ENCODE measurements at places on chromosomes 6 and 20.

DNA sequence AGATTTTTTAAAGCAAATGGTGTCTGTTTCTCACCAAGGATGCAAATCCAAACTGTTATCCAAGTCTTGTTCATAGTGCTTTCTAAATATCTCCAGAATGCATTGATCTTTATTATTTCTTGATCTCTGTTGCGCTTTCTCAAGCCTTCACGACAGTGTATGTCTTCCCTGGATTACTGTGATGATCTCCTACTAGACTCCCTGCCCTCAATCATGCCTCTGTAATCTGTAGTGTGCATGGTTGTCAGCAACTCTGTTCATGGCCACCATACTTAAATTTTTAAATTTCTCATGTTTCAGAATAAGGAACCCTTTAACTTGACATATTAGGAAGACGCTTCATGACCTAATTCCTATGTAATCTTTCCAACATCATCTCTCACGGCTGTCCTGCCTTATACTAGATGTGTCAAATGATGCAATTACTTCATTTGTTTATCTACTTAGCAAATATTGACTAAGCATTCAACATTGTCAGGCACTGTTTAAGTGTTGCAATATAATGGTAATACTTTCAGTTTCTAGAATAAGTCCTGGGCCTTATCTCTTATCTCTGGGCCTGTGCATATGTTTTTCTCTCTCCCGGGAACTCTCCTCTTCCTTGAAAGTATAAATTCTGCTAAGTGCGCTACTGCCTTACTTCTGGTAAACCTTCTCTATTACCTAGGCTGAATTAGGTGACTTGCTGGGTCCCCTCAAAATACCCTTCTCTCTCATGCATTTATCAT is 25.6 kb upstream of the AHI1 start:
- no peaks in the 10 kb centered on the region for H3K36me3 ChIP-seq
- DNase-seq = no peak
- no peaks in the 10 kb centered on the region for H3K27me3 ChIP-seq
- no peak overlapping the region for H3K27ac ChIP-seq
- no peak overlapping the region for H3K4me3 ChIP-seq

DNA sequence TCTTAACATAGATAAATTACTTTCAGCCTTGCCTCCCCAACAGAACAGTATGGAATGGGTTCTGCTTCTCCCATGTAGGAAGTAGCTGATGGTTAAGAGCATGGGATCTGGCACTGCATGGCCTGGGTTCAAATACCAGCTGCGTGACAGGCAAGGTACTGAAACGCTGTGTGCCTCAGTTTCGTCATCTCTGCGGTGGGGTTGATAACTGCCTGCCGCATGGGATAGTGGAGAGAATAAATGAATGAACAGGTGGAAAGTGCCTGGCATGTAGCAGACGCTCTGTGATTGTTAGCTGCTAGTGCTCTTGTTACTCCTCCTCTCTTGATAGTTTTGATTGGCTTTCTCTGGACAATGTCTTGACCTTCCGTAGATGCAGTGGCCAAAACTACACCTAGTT is 213.3 kb downstream of the ZDHHC14 start:
- H3K4me1 ChIP-seq = no peaks in the 10 kb centered on the region
- DNase-seq = no peak
- no peak overlapping the region for H3K27ac ChIP-seq
- H3K27me3 ChIP-seq = no peaks in the 10 kb centered on the region
- no peaks in the 10 kb centered on the region for H3K36me3 ChIP-seq

- no peak for DNase-seq
- H3K36me3 ChIP-seq = no peaks in the 10 kb centered on the region
Measured at GRCh38 chr6:163765335-163765734, 350.8 kb downstream of the QKI start.

DNA sequence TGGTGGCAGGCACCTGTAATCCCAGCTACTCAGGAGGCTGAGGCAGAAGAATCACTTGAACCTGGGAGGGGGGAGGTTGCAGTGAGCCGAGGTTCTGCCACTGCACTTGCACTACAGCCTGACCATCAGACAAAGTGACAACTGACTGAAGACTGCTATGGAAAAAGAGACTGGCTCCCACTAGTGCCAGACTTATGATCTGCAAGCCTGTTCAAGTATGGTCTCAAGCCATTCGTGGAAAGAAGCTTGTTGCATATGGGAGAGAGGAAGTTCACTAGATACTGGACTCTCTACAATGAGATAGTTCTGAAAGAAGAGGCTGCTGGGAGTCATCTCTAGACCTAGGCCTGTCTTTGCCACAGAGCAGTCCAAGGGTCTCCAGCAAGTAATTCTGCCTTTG is 26.7 kb downstream of the MDN1 start:
- H3K4me1 ChIP-seq = peaks cover 16% of the 10 kb centered on the region
- H3K4me3 ChIP-seq = no peak overlapping the region
- H3K27me3 ChIP-seq = no peaks in the 10 kb centered on the region
- H3K27ac ChIP-seq = no peak overlapping the region

DNA sequence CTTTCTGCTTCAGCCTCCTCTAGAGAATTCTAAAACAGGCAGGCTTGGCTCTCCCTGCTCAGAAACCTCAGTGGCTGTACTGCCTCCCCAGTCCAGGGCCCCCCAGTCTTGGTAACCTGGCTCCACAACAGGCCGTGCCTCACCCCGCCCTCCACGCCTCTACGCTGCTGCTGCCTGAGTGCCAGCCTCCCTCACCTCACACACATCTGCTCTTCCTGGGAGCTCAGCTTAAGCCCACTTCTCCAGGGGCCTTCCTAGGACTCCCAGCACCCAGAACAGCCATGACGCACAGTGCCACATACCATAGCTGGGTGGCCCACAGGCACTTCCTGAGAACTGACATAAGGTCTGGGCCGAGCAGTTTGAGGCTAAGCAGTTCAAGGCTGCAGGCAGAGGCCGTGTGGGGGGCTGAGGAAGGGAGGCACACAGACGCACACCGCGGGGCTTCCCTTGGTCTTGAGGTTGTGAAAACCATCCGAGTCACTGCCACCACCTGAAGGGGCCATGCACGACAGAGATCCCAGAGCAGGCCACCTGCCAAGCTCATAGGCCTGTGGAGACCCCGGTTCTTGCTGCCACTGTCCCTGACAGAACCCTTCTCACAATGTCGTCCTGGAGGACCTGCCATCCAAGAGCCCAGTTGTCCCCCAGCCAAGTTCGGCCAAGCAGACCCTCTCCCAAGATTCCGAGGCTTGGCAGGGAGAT is 42.6 kb downstream of the DSTN start:
- peak; percentile 7 for DNase-seq
- H3K4me1 ChIP-seq = peaks cover 40% of the 10 kb centered on the region
- no peaks in the 10 kb centered on the region for H3K27me3 ChIP-seq
- peak overlapping the region; percentile 60 for H3K27ac ChIP-seq
- no peaks in the 10 kb centered on the region for H3K36me3 ChIP-seq

DNA sequence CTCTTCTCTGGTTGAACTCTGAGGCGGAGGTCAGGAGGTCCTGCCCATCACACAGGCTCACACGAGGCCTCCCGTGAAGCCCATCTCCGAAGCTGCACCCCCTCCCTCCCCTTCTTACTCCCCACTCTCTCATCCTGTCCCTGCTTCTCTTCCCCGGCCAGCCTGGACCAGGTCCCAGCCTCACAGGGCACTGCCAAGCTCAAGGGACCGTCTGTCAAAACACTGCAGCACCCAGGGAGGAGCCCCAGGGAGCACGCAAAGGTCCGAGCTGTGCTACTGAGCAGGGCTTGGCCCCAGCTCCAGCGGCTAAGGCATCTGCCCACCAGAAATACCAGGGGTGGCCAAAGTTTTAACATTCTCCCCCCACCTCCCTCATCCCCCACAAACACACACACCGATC is 70.0 kb downstream of the PSMG4 start:
- no peak overlapping the region for H3K4me3 ChIP-seq
- no peak overlapping the region for H3K27ac ChIP-seq
- H3K36me3 ChIP-seq = no peaks in the 10 kb centered on the region
- DNase-seq = no peak
- H3K4me1 ChIP-seq = no peaks in the 10 kb centered on the region
- no peaks in the 10 kb centered on the region for H3K27me3 ChIP-seq

GRCh38 chr6:145758113-145758512 is 22.8 kb upstream of the EPM2A start:
- DNase-seq = no peak
- H3K4me3 ChIP-seq = no peak overlapping the region
- H3K27me3 ChIP-seq = no peaks in the 10 kb centered on the region
- no peaks in the 10 kb centered on the region for H3K4me1 ChIP-seq

- no peak for DNase-seq
- no peak overlapping the region for H3K4me3 ChIP-seq
- H3K27me3 ChIP-seq = no peaks in the 10 kb centered on the region
- H3K4me1 ChIP-seq = no peaks in the 10 kb centered on the region
Measured at GRCh38 chr6:49423817-49424216, 39.2 kb downstream of the MMUT start.

GRCh38 chr6:134720353-134721059 is 229.4 kb downstream of the ALDH8A1 start:
- no peak for DNase-seq
- H3K36me3 ChIP-seq = no peaks in the 10 kb centered on the region
- H3K27me3 ChIP-seq = no peaks in the 10 kb centered on the region
- H3K4me3 ChIP-seq = no peak overlapping the region
- H3K4me1 ChIP-seq = no peaks in the 10 kb centered on the region

DNA sequence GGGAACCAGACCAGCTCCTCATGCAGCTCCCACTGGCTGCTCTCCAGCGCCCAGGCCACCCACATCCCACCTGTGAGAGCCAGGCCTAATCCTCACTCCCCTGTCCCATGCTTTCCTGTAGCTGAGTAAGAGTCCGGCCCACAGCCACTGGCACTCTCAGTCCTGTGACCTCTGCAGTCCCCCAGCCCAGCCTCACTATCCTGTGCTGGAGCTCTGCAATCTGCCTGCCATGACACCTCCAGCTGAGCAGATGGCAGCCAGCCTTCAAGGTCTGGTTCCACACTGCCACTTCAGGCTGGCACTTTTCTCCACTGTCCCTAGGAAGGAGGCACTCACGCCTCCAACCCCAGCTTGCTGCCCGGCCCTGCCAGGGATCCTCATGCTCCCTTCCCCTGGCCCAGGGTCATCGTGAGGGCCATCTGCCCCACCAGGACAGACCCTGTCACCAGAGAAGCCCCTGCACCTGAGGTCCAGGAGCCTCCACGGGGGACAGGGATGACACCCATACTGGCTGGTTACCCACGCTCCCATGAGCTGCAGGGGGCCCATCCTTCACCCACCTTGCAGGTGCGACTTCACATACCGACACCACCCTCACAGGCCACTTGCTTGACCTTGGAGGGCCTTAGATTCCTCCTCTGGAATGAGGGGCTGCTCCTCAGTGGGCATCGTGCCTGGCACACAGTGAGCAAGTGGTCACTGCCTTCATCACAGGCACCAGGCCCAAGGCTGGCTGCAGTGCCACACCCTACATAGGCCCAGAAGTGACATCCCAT is 100.1 kb downstream of the ASXL1 start:
- no peaks in the 10 kb centered on the region for H3K4me1 ChIP-seq
- H3K36me3 ChIP-seq = no peaks in the 10 kb centered on the region
- H3K4me3 ChIP-seq = no peak overlapping the region
- no peak for DNase-seq
- no peak overlapping the region for H3K27ac ChIP-seq

DNA sequence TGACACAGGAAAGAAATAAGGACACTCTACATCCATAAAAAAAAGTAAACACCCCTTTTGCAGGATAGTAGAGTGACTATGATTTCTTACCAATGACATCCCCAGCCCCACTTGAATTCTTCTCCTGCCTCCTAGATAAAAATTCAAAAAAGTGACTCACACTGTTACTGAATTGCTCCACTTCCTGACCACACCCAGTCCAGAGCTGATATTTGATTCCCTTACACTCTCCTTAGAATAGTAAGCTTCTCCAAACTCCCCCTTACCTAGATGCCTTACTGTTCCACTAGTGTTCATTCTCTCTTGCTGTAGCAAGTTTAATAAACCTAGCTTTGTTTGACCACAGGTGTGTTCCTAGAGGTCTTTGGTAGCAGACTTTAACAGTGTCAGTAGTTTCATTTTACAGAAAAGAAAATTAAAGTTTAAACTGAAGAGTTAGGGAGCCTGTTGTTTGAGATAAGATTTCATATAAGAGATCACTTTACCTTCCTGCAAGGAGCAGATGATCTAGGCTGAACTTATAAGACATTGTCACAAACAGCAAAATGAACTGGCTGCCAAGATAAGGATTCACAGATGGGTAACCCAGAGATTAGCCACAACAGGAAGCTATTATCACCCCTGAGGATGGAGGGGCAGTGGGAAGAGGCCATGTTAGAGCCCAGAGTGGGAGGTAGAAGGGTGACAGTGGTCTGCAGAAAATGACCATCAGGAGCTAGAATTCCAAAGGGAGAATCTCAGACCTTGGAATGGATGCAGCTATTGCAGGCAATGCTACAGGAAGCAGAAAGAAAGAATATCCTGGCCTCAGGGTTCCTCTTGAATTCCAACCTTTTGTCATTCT is 28.4 kb upstream of the BTN3A2 start:
- no peaks in the 10 kb centered on the region for H3K36me3 ChIP-seq
- H3K4me3 ChIP-seq = no peak overlapping the region
- DNase-seq = no peak
- peaks cover 8% of the 10 kb centered on the region for H3K4me1 ChIP-seq

DNA sequence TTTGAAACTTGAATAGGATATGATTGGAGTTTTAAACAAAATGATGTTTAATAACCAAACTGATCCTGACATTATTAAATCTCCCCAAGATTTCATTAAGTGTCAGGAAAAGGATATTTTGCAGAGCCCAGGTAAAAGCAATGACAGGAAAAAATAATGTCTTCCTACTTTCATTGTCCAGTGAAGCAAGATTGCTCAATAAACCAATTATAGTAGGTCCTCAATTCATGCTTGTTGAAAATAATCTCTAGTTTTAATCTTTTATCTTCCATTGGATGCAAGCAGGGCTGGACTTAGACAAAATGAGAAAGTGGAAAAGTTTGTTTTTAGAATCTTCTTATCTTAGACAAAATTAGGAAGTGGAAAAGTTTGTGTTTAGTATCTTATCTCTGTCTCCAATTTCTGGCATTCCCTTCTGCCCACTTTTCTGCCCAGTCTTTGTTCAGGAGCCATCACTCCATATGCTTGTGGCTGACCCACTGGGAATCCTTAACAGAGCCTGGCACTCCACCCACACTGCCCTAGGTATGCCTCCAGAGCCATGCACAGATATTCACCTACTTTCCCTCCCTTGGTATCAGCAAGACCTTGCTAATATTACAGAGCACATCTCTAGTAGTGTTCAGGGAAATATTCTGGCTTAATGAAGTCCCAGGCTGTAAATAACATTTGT is 57.0 kb upstream of the CARMIL1 start:
- DNase-seq = no peak
- no peaks in the 10 kb centered on the region for H3K36me3 ChIP-seq
- H3K27me3 ChIP-seq = no peaks in the 10 kb centered on the region
- H3K4me3 ChIP-seq = no peak overlapping the region

- peak overlapping the region; percentile 91 for H3K4me3 ChIP-seq
- peaks cover 12% of the 10 kb centered on the region for H3K4me1 ChIP-seq
- no peaks in the 10 kb centered on the region for H3K27me3 ChIP-seq
- H3K36me3 ChIP-seq = no peaks in the 10 kb centered on the region
Measured at GRCh38 chr20:36050436-36051317, 82.3 kb downstream of the CNBD2 start.
